ENCODE measurements at places on chromosomes 6 and 20.

DNA sequence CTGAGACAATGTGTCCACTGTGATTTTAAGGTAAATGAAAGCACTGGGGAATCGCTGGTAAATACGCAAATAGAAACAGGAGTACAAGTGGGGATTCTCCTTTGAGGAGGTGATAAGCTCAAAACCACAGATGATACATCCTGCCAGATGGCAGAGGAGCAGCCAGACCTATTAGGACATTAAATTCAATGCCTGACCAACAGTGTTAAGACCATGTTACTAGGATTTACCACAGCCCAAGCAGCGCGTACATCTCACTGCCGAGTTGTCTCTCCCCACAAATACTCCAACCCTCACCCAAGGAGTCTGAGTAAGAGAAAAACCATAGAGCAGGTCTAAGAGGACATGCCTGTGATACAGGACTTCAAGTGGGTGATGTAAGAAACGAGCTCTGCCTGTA lies 68.9 kb upstream of the TULP1 start:
- no peak for DNase-seq

DNA sequence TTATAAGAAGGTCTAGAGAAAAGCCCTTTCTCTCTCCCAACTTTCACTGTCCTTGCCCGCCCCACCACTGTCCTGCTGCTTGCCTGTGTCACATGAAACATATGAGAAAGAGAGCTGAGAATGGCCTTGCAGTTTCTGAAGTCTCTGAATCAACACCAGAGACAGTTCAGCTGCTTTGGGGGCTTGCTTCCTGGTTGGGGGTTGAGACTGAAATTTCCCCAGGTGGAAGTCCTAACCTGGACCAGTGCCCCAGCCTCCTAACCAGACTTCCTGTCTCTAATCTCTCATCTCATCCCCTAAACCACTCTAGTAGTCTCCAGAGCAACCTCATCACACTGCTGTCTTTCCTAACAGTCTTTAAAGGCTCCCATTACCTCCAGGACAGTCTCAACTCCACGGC lies 10.7 kb downstream of the TRAM2 start:
- no peak for DNase-seq

GRCh38 chr20:63542696-63543095 lies 4.9 kb downstream of the SRMS start:
- no peak for DNase-seq

DNA sequence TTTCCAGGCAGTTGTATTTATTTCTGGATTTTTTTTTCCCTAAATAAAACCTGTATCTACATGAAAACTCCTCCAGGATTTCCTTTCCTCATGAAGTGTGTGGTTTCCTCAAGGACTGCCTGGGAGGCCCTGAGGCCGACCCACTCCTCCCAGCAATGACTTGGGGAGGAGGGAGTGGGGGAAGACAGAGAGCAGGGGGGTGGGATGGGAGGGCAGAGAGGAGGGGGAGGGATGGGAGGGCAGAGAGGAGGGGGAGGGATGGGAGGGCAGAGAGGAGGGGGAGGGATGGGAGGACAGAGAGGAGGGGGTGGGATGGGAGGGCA lies 161.8 kb upstream of the AGPAT4 start:
- DNase-seq, result no peak

DNA sequence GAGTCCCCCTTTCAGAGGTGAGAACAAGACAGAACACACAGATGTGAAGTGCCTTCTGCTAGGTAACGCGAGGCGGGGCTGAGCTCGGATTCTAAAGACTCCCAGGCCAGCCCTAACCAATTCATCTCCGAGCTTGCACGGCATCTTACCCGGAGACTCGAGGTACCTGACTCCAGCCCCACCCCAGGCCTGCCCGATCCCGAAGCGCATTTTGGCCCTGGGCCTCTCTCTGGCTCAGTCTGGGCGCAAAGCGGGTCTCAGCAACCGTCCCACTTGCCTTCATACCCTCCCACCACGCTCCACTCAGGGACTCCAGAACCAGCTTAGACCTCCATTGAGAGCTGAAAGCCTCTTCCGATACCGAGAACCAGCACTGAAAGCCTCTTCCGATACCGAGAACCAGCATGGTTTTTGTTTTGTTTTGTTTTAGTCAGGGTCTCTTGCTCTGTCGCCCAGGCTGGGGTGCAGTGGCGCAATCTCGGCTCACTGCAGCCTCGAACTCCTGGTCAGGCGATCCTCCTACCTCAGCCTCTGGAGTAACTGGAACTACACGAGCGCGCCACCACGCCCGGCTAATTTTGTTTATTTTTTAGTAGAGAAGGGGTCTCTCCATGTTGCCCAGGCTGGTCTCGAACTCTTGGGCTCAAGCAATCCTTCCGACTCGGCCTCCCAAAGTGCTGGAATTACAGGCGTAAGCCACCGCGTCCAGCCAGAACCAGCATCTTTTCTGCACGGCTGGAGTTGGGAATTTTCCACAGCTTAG lies 557 bp upstream of the DYNLRB1 start:
- no peak for DNase-seq

- DNase-seq, result no peak
Observed at GRCh38 chr20:19531446-19531845, 226.6 kb upstream of the RIN2 start.

DNA sequence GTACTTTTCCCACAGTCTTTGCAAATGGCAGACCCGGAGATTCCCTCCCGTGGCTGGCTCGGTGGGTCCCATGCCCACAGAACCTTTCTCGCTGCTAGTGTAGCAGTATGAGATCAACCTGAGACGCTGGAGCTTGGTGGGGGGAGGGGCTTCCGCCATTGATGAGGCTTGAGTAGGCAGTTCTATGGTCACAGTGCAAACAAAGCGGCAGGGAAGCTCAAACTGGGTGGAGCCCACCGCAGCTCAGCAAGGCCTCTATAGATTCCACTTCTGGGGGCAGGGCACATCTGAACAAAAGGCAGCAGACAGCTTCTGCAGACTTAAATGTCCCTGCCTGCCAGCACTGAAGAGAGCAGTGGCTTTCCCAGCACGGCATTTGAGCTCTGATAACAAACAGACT lies 186.0 kb upstream of the KCNK16 start:
- DNase-seq, result no peak

DNA sequence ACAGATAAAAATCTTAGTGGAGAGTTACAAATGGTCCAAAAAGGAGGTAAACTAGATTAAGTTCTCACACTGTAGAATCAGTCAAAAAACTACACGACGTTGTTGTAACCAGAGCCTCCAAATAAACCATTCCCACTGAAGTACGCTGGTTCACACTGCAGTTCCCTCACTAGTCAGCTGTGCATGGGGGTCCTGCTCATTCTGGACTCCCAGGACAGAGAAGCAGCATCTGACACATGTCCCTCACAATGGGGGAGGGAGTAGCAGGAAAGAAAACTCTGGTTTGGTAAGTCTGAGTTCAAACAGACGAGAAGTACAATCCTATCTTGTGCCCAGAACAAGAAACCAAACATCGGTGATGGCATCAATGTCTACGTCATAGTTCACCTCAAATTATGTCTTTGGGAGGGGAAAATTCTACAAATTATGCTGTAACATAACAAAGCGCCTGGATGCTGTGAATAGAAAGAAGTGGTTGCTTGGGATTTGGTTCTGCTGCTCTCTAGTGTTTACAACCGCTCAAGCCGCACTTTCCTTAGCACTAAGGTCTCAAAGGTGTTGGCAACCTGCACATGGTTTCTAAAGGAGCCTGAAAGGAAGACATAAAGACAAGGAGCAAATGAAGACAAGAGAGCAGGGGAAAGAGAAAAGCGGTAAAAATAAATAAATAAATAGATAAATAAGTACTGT lies 208.0 kb downstream of the GMDS start:
- no peak for DNase-seq

GRCh38 chr6:157885211-157885788 lies 62.3 kb downstream of the SNX9 start:
- DNase-seq, result no peak

GRCh38 chr20:1446536-1446935 lies 20.1 kb downstream of the NSFL1C start:
- DNase-seq, result no peak

DNA sequence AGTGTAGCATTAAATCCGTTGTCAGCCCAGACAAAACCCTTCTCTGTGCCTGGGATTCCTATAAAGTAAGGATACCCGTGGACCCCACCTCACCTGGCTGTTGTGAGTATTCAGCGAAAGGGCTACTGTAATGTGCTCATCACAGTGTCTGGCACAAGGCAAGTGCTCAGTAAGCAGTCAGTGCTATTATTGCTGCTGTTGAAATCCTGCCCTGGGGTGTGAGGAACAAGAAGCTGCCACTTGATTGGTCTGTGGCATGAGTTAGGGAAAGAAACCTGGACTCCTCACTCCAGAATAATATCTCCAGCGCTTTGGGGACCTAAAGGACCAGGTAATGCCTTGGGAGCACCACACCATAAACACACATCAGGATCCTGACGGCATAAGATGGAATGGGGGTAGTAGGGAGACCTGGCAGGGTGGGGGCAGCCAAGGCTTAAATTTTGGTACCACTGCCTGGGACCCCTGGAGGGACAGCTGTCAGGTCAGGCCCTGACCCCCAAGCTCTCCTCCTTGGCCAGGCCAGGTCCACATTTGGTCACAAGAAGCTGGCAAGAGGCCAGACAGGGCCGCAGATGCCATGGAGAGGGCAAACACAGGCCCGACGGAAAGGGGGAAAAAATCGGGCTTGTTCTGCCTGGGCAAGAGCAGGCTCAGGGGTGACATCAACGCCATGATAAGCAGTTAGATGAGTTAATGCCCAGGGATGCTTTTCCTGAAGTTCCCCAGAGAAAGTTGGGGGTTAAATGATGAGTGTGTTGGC lies 66.5 kb downstream of the MRPL14 start:
- no peak for DNase-seq

- DNase-seq, result no peak
Observed at GRCh38 chr6:157181649-157182048, 141.7 kb downstream of the TMEM242 start.

GRCh38 chr6:98514796-98515195 lies 319.6 kb upstream of the POU3F2 start:
- DNase-seq, result no peak

GRCh38 chr6:128483472-128484135 lies 36.8 kb downstream of the PTPRK start:
- no peak for DNase-seq

DNA sequence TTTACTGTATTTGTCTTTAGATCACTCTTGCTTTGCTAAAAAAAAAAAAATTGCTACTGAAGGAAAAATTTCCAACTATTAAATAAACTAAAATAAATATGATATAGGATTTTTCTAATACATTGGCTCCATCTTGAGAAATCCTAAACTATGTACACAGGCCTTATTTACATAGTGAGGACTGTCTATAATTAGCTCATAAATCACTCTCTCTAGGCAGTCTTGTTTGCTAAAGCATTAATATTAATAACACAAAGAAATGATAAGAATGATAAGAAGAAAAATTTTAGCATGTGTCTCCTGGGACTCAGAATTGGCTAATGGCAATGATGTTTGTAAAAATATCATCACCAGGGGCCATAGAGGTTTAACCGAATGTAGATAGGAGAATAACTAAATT lies 13.3 kb upstream of the CRYBG1 start:
- no peak for DNase-seq

DNA sequence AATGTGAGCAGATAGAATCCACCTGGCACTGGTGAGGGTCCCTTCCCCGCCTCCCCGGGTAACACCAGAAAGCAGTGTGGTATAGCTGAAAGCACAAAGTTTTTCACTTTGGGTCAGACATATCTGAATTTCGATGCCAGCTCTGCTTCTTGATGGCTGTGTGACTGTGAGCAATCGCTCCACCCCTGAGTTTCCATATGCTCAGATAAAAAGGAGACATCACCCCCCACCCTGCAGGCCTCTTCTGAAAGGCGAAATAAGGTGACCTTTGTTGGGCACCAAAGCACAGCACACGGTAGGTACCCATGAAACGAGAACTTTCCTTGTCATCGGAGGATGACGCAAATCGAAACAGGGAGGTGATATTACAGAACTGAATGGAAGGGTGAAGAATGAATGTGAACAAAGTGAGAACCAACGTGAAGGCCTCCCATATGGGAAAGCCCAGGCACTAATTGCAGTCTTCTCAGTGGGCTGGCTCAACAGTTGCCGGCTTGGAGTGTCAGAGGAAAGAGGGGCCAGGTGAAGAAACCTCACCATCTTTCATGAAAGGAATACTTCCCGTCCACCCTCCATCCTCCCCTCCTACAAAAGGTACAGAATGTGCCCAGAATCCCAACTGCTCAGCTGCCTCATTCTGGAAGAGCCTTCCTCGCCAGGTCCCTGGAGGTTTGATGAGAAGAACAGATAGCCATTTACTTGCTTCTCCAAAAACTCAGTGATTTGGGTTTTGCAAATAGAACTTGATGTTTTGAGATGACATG lies 61.8 kb downstream of the NFATC2 start:
- peak; percentile 27 for DNase-seq

GRCh38 chr20:3753098-3753497 lies 14.5 kb downstream of the ADISSP start:
- no peak for DNase-seq

DNA sequence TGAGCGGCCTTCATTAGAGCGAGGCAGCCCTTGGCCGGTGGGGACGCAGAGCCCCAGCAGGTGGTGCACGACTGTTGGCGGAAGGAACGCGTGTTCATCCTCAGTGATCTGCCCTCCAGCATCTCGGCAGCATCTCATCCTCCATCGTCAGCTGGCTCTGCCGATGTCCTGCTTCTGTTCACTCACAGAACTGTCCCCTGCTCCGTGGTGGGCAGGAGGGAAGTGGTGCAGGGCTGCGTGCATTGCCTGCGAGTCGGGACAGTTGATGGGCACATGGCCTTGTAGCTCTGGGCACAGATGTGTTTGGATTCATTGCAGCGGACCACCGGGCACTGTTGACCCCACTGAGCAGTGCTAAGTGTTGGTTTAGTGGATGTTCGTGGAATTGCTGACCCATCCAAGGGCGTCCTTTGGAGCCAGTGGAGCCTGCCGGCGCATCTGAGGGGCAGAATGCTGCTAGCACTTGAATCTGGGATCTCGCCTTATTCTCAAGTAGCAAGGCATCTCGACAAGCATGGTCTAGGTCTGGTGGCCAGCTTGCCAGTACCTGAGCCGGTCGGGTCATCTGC lies 6.7 kb upstream of the SLC17A9 start:
- DNase-seq, result no peak

DNA sequence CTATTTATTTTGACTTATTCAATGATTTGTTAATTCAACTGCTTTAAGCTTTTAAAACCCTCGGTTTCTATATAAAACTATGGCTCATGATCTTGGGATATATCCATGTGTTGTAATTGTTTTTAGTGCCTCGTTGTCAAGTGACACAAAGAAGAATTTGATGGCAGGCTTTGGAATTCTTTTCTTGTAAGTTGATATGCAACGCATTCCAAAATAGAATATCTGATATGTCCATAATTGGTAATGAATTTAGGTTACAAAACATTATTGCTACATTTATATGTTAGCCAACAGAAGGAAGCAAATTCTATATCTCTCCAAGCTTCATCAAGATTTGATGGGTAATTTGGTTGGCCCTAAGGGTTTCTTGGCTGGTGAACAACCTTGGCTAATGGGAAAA lies 220.4 kb upstream of the RIMS1 start:
- DNase-seq, result no peak

- no peak for DNase-seq
Observed at GRCh38 chr6:84448331-84448730, 220.9 kb upstream of the CEP162 start.

GRCh38 chr6:155227046-155227445 lies 36.8 kb upstream of the CLDN20 start:
- no peak for DNase-seq

Measured in sciatic nerve (tissue), 2 donors.